ENCODE measurements at places on chromosomes 5 and 9.

DNA sequence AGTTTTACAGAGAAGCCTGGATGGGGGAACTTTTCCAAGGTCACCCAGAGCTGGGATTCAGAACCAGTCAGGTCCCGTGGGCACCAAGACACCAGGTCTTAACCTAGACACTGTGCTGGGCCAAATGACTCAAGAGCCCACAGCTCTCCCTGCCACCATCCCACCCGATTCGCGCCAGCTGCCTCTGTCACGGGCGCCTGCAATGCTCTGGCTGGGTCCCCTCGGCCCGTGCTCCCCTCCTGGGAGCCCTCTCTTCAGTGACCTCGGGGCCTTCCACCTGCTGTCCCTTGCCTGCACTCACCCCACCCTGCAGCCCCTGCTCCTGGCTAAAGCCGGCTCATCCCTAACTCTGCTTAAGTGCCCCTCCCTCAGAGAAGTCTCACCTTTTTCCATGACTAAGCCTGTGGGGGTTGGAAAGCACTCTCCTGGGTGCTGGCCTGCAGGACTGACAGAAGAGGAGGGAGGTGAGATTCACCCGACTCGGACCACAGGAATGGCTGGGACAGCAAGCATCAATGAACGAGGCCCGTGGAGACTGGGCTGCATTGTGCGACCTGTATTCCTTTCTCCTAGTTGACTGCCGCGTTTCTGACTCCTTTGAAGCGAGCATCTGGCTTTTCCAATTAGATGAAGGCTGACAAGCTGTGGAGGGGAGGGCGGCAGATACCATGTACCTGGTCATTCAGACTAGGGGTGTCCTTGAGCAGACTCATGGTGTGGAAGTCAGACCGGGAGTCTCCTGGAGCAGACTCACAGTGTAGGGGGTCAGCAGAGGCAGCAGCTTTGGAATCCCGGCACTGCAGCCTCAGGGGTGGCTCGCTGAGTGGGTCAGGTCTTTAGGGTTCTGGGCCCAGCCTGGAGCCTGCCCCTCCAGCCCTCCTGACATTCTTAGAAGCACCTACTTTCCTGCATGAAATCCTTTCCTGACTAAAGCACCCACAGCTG lies 5.8 kb upstream of the IL4 start:
- no peak for DNase-seq

DNA sequence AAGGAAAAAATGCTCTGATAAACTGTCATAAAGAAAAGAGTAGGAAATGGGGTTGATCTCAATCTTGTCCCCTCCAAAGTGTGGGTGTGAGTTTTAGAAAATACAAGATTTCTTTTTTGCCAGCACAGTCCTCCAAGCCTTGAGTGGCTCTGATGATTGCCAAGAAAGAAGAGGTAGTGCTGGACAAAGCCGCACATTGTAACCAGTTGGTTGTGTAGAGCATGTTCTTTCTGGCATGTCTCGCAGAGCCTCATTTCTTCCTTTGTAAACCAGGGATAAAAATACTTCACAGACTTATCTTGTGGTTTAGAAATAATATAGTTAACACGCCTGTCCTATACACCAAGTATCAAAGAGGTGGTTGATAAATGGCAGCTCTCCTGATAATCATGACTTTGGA lies 30.4 kb downstream of the PRLR start:
- no peak for DNase-seq

GRCh38 chr5:33067291-33067690 lies 356.2 kb downstream of the NPR3 start:
- no peak for DNase-seq

DNA sequence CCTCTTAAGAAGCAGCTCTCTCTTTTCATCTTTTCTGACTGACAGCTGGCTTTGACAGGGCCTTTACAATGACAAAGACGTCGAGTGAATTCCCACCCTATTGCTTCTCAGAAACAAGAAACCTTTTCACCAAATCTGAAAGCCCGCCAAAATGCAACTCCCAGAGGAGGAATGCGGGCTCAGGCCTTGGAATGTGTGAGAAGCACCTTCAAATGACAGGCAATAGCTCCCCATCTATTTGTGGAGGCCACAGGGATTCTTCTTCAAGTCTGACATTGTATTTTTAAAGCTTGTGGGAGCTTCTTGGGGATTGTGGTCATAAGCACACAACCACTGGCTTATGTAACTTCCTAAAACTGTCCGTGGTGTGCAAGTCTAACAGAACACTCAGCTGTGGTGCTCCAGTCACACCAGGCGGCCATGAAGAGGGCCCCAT lies 72.7 kb downstream of the DPYSL3 start:
- DNase-seq, result no peak

GRCh38 chr5:73311291-73312110 lies 137.1 kb downstream of the FOXD1 start:
- no peak for DNase-seq

GRCh38 chr9:90970608-90971007 lies 169.0 kb downstream of the SYK start:
- no peak for DNase-seq

- no peak for DNase-seq
Observed at GRCh38 chr9:76213751-76214150, 180.5 kb downstream of the RFK start.

GRCh38 chr5:156647034-156647451 lies 203.1 kb upstream of the PPP1R2B start:
- DNase-seq, result no peak

- peak; percentile 28 for DNase-seq
Observed at GRCh38 chr9:34437006-34437925, 21.1 kb downstream of the FAM219A start.

DNA sequence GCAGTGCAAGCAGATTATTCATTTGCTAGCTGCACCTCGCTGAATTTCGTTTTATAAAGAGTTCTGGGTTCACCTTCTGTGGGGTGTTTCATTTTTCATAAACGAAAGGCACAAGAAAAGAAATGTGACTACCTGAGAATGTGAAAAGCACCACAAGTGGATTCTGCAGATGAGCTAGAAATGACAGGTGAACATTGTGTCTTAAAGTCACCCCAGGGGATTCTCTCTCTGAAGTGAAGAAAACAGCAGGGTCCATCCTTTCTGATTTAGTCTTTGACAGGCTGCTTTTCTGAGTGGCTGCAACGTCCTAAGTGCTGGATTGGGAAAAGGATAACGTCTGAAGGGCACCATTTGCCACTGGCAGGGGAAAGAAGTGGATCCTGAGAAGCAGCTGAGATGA lies 469.3 kb downstream of the SPATA31D1 start:
- DNase-seq, result no peak

DNA sequence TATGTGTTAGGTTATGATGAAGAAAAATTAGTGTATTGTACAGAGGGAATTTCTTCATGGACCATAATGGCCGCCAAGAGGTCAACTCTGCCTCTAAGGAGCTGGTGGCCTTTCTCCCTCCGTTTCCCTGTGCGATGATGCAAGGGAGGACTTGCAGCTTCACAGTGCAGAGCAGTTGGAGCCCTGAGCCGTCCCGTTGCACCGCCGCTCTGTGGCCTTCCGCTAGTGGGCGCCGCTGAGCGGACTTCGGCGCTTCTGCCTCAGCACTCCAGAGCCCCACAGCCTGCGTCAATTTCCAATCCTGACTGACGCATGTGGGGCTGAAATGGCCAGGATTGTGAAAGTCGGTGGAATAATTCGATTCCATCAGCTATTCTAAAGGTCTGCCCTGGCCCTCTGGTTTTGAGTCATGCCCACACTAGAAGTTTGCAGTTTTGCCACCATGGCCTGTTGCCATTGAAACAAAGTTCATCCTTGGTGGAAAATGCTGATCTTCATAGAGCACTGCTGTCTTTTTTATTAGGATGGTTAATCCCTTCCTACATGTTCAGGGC lies 22.7 kb upstream of the LECT2 start:
- DNase-seq, result no peak

GRCh38 chr5:175829813-175830585 lies 41.4 kb upstream of the CPLX2 start:
- DNase-seq, result no peak

- DNase-seq, result no peak
Observed at GRCh38 chr9:92860867-92861266, 17.0 kb downstream of the ZNF484 start.

DNA sequence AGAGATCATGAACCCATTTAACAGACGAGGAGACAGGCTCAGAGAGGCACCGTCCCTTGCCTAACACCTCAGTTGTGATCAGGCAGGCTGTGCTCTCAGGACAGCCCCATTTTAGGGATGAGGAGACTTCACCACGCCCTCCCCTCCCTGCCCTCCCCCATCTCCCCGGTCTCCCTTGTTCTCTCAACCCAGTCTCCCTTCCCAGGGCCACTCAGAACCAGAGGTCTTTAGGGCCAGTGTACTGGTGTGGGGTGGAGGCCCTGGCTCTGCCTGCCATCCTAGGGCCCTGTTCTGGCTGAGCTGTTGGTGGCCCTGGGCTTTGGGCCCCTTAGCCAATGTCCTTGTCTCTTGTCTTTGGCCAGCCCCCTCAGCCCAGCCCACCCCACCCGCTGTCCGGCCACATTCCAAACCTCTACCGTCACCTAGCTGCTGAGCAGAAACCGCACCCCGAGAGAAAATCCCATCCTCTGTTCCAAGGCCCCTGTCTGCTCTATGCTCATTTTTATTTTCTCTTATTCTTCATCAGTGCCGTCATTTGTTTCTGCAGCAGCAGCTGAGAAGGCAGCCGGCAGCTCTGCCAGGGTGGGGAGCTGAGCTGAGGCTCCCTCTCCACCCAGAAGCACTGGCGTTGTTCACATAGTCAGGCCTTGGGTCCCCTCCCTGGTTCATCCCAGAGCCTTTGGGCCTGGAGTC lies 33.9 kb downstream of the OLFML2A start:
- DNase-seq, result no peak

GRCh38 chr5:154309371-154309745 lies 118.8 kb downstream of the GALNT10 start:
- DNase-seq, result no peak

DNA sequence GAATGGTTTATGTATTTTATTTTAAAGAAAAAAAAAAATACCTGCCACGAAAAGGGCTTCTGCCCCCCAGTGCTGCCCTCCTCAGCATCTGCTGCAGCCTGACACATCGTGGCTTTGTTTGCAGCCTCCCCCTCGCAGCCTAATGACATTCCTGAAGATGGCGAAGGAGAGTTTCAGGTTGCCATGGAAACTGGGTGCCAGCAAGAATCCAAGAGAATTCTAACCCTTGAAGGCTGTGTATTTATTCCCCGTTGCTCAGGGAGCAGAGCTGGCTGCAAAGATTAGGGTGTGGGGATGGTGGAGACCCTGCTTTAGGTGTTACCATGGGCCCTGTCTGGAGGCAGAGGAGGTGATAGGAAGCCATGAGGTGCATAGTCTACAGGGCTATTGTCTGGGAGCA lies 126.6 kb downstream of the NSG2 start:
- no peak for DNase-seq

DNA sequence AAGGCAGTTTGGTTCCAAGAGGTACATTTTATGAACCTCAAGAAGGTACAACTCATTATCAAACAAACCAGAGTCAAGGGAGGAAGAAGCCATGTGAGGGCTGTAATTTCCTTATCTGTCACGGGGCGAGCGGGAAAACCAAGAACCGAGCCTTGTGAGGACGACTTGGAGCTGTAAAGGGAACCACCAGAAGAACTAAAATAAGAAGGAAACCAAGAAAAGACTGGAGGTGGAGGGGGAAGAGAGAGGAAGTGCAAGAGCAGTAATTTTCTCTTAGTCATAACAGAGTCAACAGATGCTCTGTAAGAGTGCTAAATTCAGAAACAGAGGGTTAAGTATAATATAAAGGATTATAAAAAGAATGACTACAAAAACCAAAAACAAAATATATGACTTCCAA lies 127.1 kb downstream of the DIRAS2 start:
- DNase-seq, result no peak

DNA sequence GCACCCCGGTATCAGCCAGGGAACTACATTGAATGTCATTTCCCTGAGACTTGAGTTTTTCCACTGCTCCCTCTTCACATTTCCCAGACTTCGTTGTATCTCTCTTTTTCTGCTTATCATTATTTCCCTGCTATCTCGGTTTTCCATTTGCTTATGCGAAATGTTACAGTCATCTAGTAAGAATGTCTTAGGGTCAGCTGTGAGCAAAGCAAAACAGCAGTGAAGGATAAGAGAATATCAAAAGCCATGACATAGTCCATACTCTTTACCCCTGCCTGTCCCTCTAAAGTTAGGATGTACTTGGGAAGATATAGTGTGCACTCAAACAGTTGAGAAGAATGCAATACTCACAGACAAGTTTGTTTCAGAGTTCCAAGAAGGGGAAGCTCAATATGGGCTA lies 88.7 kb downstream of the ITGA1 start:
- no peak for DNase-seq

- DNase-seq, result no peak
Observed at GRCh38 chr5:77560677-77561263, 68.7 kb upstream of the WDR41 start.

- DNase-seq, result no peak
Observed at GRCh38 chr9:133583586-133583985, 25.6 kb downstream of the FAM163B start.

DNA sequence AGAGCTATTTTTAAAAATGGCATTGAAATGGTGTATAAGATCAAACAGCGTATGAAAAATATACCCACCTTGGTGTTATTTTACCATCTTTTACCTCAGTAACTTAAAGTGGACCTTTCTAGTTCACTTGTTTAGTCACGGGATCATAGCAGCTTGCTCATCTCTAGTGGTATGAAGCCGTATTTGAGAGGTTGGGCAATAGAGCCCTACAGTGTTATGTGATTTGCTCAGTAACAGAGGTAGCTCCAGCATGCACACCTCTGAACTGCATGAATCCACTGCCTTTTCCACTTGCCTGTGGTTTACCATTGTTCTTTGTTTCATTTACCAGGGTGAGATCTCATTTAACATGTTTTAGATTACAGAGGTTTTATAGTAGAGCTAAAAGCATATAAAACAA lies 134.4 kb downstream of the ATG10 start:
- DNase-seq, result no peak

GRCh38 chr5:1500411-1501091 lies 23.2 kb downstream of the LPCAT1 start:
- DNase-seq, result no peak

GRCh38 chr5:171913987-171914273 lies 92.5 kb downstream of the FBXW11 start:
- DNase-seq, result no peak

GRCh38 chr5:169577951-169578350 lies 5.6 kb upstream of the SPDL1 start:
- DNase-seq, result no peak

DNA sequence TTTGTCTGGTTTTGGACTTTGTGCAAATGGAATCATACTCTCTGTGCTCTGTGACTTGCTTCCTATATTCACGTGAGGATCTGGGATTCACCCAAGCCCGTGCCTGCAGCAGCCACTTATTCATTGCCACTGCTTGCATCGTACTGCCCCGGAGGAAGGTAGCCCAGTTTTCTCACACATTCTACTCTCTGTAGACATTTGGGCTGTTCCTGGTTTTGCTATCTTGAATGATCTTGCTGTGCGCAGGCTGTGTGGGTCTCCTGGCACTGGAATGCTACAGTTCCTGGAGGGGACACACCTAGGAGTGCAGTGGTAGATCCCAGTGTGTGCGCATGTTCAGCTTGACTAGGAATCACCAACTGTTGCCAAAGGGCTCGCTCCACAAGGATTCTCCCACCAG lies 99.2 kb upstream of the BOD1 start:
- no peak for DNase-seq
